Hepatocyte (in vitro differentiated cells): ENCODE measurements at places on chromosomes 2 and 18. TPM values are rescaled to one million over a fixed set of nuclear protein-coding genes. Genes with fewer than 3 reads are reported as not detected.

DNA sequence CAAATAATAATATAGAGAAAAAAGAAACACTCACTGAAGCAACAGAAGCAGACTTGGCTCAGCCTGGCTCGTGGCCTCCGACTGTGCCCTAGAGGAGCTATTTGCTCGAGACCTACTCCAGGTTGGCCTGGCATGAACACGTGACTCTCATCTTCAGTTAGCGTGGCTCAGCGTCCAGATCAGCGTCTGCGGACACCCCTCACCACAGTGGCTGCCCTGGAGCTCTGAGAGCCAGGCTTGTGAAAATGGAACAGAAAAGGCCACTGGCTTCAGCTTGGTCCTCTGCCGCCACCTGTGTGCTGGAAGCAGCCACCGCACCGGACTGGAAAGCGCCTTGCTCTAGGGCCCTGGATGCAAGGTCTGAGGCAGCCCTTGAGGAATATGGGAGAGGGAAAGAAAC, 1184.0 kb upstream of the GYPC start:
- DNase-seq = peak; percentile 71

GRCh38 chr2:144515696-144516410, 4.1 kb downstream of the ZEB2 start:
- peak; percentile 43 for DNase-seq

GRCh38 chr2:119590873-119591272, 46.6 kb downstream of the CFAP221 start:
- DNase-seq = peak; percentile 15

DNA sequence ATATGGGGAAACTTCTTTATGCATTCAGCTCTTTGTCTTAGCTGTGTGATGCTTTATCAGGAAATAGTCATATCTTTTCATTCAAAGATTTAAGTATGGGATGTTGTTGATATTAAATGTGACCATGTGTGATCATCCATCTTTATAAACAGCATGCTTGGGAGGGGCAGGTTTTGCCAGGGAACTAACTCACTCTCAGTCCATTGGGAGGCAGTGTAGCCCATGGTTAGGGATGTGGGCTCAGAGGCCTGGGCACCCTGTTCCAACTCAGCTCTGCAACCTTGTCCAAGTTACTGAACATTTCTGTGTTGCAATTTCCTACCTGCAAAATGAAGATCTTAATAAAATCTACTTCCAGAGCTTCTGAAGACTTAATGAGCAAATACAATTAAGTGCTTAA, 92.0 kb upstream of the BCL2L11 start:
- DNase-seq = no peak

DNA sequence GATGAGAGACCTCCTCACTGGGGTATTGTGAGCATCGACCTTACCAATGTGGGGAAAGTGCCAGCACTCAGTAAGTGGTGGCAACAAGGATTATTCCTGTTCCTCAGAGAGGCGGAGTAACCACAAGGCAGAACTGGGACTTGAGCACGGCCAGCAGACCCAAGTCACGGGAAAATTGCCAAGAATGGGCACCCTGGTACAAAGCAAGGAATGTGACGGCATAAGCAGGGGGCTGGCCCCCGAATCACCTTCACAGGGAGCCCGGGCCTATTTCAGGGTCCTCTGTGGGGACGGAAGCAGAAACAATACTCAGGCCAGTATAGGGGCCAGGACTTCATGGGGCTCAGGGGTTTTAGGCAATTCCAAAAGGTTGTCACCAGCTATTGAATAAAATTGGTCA, 25.4 kb downstream of the CENPA start:
- DNase-seq = no peak

DNA sequence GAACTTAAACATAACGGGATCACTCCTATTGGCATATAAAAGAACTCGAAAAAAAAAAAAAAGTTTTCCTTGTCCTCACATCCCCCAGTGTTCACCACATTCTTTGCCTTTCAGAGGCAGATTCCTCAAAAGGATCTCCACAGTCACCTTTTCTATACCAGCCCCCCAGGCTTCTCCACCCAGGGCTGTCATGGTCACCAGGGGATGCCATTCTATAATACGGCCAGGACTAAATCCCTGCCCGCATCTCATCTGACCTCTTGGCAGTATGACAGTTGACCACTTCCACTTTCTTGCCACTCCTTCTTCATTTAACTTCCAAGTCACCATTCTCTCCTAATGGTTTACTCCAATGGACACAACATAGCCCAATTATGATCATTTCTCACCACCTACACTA, 29.3 kb downstream of the SOS1 start:
- DNase-seq = no peak

- peak; percentile 89 for DNase-seq
These were observed 230.4 kb upstream of the AGAP1 start for GRCh38 chr2:235263205-235264120.

GRCh38 chr18:22031611-22032010, 137.8 kb upstream of the GATA6 start:
- DNase-seq = peak; percentile 73

GRCh38 chr2:16729335-16729734, 63.7 kb upstream of the CYRIA start:
- DNase-seq = no peak

- DNase-seq = no peak
These were observed 1.7 kb downstream of the PTRHD1 start for GRCh38 chr2:24791452-24791851.

DNA sequence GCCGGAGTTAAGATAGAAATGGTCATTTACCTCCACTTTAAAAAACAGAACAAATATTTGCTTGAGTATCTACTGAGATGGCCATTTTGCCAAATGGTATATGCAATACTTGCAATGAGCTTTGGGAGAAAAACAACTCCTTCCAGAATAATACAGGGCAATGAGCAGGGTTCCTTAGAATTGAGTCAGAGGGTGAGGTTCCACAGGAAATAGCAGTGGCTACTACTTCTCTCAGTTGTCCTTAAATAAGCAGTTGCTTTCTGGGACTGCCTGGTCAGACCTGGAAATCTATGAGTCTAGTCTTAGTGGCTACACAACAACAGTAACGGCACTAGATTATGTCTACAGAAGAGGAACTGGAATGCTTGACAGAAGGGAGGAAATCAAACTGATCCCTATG, 80.9 kb upstream of the CCDC85A start:
- no peak for DNase-seq

DNA sequence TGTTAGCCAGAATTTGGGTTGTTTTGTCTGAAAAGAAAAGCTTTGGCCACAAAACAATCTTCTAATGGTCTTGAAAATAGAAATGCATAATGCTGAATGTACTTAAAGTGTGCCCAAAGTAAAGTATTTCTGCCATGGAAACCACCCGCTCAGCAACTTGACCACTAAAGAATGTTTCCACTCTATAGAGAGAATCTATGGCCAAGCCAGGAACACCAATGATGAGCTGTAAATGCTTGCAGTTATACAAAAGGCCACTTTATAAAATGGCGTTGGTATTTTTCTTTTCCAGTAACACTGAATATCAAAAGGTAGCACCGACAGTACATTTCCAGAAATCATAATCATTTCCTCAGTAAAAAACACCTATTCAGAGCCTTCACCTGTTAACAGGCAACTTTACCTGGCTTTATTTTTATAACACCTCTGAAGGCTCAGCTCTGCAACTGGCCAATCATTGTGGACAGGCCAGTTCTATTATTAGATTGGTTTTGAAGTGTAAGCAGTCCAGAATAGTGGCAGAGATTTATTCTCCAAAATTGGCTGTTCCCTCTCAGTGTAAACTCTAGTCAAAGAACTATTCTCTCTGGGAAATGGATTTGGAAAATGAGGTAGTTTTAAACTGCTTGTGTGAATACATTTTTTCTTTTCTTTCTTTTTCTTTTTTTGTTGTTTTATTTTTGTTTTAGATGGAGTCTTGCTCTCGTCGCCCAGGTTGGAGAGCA, 36.1 kb downstream of the SLC40A1 start:
- DNase-seq = no peak

- peak; percentile 48 for DNase-seq
These were observed 59.3 kb downstream of the MYL12B start for GRCh38 chr18:3321133-3321812.

DNA sequence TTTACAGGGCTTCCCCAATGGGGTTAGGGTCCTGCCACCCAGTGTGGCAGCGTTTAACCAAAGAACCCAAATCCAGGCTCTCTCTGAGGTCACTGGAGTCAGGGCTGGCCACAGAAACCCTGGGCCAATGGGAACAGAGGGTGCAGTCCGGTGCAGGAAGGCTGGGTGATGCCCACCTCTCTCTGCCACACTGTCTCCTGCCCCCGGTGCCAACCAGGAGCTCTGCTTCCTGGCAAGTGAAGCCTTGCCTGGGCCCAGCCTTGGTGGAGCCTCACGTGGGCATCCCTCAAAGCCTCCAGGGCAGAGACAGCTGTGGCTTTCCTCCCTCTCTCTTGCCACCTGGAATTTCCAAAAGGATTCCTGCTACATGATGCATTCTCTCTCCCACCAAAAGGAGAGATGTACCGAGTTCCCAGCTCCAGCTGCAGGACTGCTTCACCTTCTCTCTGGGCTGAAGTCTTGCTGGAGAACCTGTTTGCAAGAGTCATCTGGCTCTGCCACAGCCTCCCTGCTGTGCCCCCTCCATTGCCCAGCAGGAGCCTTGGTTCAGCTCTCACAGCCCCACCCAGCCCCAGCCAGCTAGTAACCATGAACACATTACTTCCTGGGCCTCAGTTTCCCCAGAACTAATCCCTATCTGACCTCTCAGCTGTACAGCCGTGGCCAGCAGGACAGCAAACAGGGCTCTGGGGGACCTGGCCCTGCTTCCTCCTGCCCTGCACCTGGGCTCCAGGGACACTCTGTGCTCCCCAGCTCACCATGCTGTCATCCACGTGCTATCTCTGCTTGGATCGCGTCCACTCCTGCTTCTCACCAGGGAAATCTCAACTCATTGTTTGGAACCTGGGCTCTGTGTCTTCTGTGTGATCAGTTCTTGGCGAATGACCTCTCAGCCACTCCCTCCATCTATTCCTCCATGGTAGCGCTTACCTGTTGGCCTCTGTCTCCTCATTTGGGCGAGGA, 43.4 kb downstream of the KCNF1 start:
- DNase-seq = no peak

DNA sequence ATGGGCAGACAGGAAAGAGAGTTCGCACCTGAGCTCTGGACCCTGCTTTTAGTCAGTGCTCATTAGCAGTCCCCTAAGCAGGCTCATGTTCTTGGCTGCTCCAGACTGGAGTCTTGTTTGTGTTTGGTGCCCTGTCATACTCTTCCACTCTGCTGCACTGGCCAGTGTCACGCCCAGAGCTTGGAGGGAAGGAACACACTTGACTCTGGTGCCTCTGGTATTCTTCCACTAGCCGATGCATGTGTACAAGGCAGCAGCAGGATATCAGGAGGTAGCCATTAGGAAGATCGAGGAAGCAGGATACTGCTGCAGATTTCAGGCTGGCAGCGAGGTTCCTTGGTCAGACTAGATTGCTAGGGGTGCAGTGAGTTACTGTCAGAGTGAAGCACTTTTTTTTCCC, 81.4 kb upstream of the B3GNT2 start:
- no peak for DNase-seq

DNA sequence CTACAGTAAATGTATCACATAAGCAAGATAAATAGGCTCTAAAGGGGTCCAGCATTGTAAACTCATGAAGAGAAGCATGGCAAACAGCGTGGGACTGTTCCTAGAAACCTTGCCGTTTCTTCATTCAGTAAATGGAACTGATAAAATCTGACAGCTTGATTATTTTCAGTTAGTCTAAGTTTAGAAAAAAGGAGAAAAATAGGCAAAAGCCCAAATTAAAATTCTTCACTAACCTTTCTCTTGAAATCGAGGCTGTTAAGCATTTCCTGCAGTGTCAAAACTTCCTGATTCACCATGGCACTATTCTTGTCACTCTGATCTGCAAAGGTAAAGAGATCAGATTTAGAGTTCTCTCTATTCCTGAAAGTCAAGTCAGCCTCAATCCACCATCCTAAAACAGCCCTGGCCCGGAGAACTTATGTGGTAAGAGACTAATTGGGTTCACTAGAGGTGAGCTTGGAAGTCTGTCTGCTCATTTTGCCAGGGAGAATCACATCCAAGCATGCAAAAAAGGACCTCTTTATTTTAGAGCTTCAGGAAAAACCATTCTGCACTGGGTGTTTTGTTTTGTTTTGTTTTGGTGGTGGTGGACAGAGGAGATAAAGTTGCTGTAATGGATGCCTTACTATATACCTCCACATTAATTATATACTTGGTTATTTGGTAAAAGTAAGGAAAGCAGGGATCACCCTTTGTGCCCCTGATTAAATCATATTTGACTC, 52.4 kb upstream of the STAT1 start:
- no peak for DNase-seq

DNA sequence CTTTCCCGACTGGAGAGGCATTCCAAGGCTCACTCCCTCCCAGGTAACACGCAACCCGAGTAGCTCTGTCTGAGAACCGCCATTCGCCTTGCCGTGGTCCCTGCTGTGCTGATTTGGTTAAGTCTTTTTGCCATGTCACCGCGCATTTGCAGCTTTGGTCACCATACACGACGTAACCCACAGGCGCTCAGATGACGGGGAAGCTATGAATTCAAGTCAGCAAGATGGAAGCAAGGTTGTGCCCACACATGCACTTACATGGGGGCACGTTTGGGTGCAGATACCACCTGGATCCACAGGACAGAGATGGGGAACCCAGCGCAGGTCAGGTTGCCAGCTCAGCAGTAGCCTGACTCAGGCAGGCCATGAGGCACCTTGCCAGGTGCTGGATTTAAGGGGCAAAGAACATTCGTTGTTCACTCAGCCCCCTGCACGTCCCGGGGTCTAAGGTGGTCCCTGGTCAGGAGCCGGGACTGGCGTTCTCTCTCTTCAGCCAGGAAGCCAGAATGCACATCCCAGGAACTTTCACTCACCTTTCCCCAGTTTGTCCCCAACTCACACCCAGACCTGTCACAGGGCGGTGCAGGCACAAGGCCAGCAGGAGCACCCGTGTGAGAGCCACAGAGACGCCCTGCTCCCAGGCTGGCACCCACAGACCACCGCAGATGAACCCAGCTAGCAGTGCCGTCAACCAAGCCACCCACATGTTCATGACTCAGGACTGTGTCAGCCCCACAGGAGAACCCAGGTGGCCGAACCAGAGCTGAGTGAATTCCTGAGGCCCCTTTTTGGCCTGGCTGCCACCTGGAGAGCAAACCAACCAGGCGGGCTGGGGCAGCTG, 19.9 kb downstream of the SNED1 start:
- no peak for DNase-seq

DNA sequence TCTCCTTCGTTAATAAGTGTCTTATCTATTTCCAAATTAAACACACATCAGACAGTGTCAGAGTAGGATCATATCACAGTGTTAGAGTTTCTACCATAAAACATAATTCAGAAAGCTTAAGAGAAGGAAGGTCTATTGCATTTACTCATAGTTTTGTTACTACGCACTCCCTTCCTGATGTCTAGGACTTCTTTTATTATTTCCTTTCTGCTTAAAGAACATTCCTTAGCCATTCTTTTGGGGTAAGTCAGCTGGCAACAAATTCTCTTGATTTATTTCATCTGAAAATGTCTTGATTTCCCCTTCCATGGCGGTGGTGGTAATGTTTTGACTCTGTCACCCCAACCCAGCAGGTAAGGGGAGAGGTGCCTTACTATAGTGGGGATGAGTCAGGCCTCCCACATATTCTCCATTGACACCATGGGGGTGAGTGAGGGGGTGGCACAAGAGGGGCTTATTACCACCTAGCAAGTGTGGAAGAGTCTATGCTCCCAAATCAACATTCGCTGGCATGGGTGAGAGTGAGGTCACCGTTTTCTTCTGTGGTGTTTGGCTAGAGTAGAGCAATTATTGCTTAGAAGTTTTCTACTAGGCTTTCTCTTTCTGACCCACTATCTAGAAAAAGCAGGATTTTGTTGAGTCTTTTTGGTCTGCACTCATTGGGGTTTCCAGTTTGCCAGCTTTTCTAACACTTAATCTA, 29.9 kb downstream of the ABCB11 start:
- DNase-seq = no peak

LHCGR gene
- total RNA-seq = not detected in 2 replicates

ANKRD30BL gene
- not detected in 2 replicates for total RNA-seq

GCG gene
- 19.8 and 21.1 TPM in 2 replicates for total RNA-seq

PLCL1 gene
- total RNA-seq = 2.2 and 2.4 TPM in 2 replicates
